NCI-H1694 treated with DMSO at 0.1 percent for 48 hours (cell line): ENCODE measurements at places on chromosomes 11 and 22.

GRCh38 chr11:61969838-61970662, 2.6 kb upstream of the FTH1 start:
- no peak for DNase-seq

GRCh38 chr11:15675683-15676082, 561.0 kb downstream of the INSC start:
- no peak for DNase-seq

- no peak for DNase-seq
Observed at GRCh38 chr11:26283852-26284408, 48.0 kb upstream of the ANO3 start.

GRCh38 chr11:79030448-79030847, 410.4 kb downstream of the TENM4 start:
- no peak for DNase-seq

DNA sequence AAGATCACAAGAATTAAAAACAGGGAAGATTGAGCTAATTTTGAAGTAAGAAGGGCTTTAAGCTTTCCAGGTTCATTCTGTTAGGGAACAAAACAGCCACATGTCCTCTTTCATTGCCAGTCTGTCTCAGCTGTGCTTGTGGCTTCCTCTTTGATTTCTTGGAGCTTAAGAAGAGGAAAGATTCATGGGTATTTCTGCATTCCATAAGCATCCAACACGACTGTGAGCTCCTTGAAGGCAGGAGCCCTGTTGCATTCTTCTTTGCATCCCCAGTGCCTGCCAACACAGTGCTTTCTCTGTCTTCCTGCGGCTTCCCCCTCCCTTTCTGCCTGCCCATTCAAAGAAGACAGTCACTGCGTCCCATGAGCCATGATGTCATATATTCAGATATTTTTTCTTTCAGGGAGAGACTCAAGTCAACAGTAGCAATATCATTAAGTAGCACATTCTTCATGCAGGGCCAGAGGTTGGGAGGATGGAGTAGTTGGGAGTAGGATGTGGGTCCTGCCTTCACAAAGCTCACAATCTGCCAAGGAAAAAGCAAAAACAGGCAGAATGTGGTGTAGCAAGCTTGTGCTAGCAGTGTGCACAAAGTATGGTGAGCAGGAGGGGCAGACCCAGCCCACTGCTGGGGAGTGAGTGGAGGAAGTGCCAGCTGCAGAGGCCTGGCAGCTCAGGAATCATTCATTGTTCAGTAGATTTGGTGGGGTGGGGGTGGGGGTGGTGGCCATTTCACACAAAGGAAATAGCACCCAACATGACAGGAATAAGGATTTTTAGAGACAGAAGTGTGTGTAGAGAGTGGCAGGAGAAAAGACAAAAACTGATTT, 162.1 kb upstream of the RASSF10 start:
- DNase-seq, result no peak

GRCh38 chr11:1299621-1300020, 9.8 kb downstream of the TOLLIP start:
- DNase-seq, result no peak

DNA sequence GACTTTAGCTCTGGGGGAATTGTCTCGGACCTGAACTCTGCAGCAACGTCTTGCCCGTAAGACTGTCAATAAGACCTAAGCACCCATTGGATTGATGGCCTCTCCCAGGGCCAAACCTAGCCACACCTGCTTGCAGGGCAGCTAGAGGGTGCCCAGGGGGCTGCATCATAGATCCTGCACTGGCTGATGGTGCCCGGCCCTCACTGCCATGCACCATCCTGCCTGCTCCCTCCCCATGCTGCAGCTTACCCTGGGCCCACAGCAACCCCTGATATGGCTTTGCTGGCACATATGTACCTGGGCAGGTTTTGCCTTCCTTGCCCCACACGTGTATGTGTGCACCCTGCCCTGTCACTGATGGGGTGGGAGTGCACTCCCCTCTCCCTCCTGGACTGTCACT, 8.9 kb upstream of the BBOX1 start:
- DNase-seq, result no peak

- DNase-seq, result no peak
Observed at GRCh38 chr11:135043434-135043833, 631.4 kb upstream of the B3GAT1 start.

DNA sequence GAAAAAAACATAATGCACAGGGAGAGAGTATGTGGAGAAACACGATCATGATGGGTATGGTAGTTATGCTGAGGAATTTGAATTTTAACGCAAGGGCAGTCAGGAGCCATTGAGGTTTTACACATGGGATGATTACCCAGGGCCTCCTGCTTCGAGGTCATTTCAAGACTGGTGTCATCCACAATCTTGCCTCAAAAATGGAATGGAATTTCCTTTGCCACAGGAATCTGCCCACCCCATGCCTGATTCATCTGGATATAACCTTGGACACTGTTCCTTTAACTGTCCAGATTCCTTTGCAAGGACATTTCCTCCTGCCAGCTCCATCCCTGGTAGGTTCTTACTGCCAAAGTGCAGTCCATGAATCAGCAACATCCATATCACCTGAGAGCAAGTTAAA, 655.9 kb upstream of the TENM4 start:
- no peak for DNase-seq

GRCh38 chr22:43173566-43173965, 13.4 kb downstream of the TTLL12 start:
- no peak for DNase-seq
